Cardiac fibroblast (primary cell): ENCODE measurements at places on chromosomes 1 and 21.
A peak's percentile ranks its signal among the peaks of the same experiment; 100 is the strongest.

- DNase-seq = no peak
Observed at GRCh38 chr1:62274496-62275485, 44.4 kb downstream of the KANK4 start.

DNA sequence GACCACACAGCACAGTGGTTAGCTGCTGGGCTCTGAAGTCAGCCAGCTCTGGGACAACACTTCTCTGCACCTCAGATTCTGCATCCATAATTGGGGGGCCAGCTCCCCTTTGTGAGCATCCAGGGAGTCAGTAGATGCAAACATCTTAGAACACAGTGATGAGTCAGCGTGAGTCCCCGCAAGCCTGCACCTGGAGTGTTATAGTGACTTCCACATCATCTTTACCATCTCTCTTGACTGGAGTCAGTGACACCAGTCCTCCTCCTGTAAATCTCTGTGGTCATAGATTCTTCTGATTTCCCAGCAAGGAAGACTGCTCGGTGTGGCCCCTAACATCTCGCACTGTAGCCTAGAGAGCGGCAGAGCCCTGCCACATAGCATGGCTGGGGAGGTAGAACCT lies 13.9 kb upstream of the EDN2 start:
- no peak for DNase-seq

DNA sequence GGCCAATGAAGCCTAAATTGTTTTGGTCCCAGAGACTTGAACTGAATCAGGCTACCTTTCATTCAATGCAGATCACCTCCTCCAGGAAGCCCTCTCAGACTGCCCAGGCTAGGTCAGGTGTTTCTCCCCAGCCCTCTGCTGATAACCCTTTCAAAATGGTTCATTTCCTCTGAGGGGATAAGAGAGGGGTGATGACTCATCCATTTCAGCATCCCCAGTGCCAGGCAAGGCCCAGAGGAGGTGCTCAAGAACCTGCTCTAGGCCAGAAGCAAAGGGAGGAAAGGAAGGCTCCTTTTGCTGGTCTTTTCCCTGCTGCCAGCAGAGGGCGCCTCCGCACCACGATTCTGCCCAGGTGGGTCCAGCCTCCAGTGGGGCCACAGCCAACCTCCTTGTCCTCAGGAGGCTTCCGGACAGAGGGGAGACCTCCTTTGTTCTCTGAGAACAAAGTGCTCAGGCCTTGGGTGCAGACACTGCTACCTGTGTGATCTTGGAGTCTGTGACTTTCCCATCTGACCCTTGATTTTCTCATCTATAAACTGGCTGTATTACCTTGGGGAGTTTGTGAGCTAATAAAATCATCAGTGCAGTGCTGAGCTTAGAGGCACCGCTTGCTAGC lies 45.3 kb upstream of the ARHGEF10L start:
- DNase-seq = peak; percentile 76

DNA sequence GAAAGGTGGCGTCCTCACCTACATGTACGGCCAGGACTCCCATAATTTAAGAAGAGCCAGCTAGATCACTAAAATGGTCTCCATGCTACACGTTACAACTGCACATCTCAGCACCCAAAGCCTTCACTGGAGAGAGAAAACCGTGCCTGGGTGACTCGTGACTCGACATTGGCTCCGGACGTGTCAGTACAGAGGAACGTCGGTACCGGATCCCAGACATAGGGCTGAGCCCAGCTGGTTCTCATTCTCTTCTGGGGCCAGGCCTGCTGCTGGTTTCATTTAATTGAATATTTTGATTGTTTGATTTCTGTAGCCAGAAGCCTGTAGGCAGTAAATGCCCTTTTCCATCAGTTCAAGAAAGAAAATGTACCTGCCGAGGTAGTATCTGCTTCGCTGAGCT lies 93.1 kb downstream of the HHIPL2 start:
- DNase-seq = no peak

- DNase-seq = no peak
Observed at GRCh38 chr1:115676498-115677181, 34.9 kb downstream of the VANGL1 start.

- no peak for DNase-seq
Observed at GRCh38 chr21:32055305-32055704, 182.5 kb downstream of the HUNK start.

GRCh38 chr1:12604114-12604874 lies 13.7 kb downstream of the DHRS3 start:
- peak; percentile 99 for DNase-seq

DNA sequence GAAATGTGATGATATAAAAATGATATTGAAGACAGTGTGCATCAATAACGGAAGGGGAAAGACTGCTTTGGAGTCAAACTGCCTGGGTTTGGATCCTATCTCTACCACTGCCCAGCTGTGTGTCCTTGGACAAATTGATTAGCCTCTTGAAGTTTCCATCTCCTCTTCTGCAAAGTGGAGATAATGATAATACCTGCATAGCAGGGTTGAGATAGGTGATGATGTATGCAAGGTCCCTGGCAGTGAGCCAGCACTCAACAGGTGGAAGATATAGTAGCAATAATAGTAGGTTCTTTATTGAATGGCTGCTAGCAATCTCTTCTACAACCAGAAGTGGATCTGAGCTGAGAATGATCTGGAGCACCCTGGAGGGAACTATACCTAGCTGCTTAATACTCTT lies 166.7 kb downstream of the MIS18A start:
- DNase-seq = no peak

DNA sequence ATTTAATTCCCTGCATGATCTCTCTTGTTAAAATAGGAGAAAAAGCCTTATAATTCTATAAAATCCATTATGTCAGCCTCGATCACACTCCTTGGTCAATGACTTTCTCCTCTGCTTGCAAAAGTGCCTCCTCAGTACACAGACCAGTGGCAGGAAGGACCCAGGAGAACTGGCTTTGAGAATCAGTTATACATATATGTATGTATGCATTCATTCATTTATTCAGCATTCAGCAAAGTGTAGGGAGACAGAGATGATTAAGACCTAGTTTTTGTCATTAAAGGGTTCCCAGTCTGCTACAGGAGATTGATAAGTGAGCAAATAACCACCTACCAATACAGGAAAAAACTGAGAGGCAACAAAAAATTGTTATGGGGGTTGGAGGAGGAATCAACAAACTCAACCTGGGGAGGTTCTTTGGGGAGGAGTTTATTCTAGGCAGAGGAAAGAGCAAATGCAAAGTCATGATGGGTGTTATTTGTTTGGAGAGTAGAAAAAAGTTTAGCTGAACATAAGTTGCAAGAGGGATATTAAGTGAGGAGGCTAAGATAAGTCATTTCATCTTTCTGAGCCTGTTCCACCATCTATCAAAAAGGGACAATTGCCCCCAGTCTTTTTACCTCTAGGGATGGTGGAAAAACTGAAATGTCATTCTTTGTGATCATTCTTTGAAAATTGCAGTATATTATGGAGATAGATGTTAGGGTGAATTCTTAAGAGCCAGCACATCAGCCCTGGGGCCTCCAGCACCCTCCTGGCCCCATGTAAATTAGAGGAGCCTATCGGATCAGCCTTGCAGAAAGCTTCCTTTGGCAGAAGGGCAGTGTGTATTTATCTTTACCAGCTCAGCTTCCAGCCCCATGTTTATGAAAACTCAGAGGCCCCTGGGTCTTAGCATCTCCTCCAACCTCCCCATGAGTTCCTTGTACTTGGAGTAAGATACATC lies 128.0 kb downstream of the OMA1 start:
- no peak for DNase-seq
